SHP77 treated with DMSO at 0.1 percent for 48 hours (cell line): ENCODE measurements at places on chromosomes 1 and 21.

GRCh38 chr1:160975026-160975425 is 20.4 kb upstream of the ITLN2 start:
- no peak for DNase-seq

GRCh38 chr1:51312718-51313117 is 17.6 kb downstream of the TTC39A start:
- no peak for DNase-seq

GRCh38 chr1:205791568-205792180 is 16.4 kb upstream of the RAB29 start:
- DNase-seq = no peak

DNA sequence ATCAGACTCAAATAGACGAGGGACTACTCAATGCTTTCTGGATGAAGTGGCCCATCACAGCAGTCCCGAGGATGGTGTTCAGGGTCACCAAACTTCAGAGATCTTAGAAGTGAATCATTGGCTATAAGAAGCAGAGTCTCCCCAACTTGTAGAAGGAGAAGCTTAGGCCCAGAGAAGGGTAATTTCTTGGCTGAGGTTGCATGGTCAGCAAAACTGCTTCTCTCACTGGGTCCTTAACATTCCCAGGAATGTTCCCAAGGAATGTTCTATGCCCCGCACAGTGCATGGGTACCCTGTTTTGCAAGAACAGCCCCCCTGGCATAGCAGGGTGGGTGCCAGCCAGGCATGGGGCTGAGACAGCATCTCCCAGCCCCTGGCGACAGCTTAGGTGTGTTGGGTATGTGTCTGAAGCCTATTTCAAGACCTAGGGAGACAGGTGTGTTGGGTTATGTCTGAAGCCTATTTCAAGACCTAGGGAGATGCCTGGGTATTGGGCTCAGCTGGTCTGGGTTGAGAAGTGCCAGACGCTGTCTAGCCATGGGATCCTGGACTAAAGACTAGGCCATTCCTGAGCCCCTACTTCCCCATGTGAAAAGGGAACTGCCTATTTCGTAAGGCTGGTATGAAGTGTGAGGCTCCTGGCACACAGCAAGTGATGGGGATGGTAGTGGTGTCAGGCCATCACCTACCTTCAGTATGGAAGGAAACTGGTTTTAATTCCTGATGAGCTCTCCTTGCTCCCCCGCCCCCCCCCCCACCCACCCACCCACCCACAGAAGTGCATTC is 26.1 kb downstream of the PADI6 start:
- DNase-seq = no peak

- no peak for DNase-seq
Observed at GRCh38 chr1:213295860-213296259, 244.8 kb downstream of the RPS6KC1 start.

- DNase-seq = no peak
Observed at GRCh38 chr1:111879081-111879480, 110.4 kb downstream of the KCND3 start.
